ENCODE measurements at places on chromosomes 7 and 10.

DNA sequence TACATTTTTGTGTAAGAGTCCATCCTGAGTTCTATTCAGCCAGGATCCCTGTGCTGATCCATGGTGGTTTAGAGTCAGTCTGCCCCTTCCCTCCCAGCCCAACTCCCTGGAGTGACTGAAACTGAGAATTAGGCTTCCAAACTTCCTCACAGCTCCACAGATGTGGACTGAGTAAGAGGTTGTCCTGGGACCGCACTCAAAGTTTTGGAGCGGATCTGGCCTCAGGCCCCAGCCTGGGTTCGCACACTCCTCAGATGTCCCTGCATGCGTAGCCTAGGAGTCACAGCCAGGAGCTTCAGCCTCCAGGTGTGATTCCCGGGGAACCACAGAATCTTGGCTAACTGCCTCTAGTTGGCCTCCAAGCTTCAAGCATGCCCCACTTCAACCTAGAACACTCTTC lies 218.1 kb downstream of the C7orf25 start:
- DNase-seq, result no peak

- no peak for DNase-seq
Measured at GRCh38 chr7:80316811-80317210, 182.2 kb downstream of the GNAI1 start.

DNA sequence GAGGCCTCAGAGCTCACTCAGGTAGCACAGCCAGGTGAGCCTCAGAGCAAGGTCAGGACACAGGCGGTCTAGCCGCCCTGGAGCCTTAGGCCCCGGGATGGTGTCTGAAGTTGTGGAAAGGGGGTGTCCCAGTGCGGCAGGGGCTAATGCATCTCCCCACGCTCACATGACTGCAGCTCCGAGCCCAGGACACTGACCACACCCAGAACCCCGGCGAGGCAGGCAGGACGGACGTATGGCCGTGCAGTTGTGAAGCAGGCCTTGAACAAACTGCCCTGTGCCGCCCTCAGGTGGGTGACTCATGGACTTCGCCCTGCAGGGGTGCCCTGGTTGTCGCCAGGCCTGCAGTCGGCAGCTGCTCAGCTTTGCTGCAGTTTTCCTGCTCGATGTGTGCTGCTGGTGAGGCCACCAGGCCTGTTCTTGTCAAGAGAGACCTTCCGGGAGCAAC lies 5.0 kb upstream of the PRKAR1B start:
- DNase-seq, result no peak

DNA sequence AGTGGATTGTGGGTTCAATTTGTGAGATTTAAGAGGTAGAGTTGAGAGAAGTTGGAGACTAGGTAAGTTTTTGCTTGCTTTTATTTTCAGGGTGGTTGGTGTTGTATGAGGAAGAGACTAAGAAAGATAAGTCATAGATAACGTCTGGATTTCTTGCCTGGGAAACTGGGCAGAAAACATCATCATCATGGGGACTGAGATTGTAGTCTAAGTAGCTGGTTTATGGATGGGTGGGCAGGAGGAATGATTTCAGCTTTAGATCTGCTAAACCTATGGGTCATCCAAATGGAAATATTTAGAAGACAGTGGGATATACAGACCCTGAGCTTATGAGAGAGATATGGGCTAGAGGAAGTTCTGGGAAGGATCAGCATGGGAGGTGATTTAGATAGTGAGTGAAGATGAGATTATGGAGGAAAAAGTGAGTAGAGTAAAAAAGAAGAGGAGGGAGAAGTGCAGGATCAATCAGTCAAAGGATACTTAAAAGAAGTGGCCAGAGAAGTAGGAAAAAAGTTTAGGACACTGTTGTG lies 169.8 kb downstream of the WNT2 start:
- no peak for DNase-seq

- DNase-seq, result no peak
Measured at GRCh38 chr7:157432541-157432956, 95.7 kb downstream of the DNAJB6 start.

Measured in stimulated activated CD4-positive, alpha-beta T cell treated with anti-CD3 and anti-CD28 coated beads, TNF-alpha, amount 100 ng/mL, for 4 hours (primary cell).